ENCODE measurements at places on chromosomes 2 and 18. TPM values are rescaled to one million over a fixed set of nuclear protein-coding genes. Genes with fewer than 3 reads are reported as not detected.

The RAB6C gene
- polyA plus RNA-seq, result not detected

The IL1RL2 gene
- polyA plus RNA-seq, result 0.54 TPM

The MC4R gene
- polyA plus RNA-seq, result not detected

GRCh38 chr2:143730155-143730952 lies 601.1 kb downstream of the ARHGAP15 start:
- DNase-seq, result no peak

- no peak for DNase-seq
Observed at GRCh38 chr2:129777762-129778583, 201.5 kb upstream of the RAB6C start.

DNA sequence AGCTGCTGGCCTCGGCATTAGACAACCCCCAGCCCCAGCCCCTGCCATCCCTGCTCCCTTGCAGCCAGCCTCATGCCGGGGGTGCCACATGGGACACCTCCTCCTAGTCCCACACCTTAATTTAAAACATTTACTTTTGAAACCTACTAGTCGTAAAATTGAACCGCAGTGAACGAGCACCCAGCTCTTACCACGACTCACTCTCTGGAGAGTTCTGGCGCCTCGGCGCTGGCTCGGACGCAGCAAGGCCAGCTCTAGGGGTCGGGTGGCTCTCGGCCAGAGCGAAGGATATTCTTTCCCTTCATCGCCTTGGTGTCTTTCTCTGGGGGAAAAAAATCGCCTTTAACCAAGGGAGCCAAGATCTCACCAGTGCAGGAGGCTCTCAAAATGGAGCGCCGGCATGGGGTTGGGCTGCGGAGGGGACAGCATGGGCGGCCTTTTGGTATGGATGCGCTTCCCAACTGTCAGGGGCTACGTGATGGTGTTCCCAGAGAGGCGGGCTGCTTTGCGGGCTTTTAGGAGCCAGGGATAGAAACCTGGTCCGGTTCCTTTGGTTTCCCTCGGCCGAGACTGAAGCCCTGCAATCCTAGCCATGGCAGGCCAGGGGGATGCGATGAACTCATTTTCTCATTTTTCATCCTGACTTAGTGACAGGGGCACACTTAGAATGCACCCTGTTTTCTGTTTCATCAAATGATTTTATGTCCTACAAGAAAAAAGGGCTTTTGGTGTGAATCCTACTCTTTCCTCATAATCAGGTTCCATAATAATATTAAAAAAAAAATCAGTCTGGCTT lies 2.0 kb downstream of the HPCAL1 start:
- no peak for DNase-seq

DNA sequence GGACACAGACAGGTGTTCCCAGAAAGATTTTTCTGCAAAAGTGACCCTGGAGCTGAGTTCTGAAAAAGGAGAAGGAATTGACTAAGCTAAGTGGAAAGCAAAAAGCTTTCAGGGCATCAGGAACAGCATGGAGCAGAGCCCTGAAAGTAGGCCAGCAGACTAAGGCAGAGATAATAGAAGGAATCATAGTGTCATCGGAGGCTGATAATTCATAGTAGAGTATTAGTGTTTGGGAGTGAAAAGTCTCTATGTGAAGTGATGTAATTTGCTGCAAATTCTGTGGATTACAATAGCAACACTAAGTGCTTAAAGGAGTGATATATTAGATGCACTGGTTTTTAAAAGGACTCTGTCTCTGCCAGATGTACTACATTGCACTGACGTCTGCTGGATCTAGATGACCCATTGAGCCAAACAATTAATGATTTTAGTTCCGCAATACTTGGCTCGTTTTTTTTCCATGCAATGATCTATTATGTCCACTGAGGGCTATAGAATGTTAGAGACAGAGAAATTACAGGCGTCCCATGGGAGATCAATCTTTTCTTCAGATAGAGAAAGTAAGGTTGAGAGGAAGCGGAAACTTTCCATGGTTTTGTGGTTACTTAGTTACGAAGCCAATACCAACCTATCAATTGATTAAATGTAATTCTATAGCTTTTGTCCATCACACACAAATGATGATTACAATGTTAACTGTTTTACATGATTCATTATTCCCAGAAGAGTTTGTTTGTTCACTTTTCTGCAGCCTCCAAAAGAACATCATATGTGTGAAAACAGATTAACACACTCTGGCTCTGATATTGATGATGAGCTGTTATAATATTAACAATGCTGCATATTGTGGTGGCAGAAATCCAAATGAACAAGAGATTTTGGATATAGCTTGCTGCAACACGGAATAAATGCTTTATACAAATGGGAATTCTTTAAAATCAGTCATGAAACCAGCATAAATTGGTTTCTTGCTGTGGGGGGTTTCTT lies 143.7 kb downstream of the MC4R start:
- DNase-seq, result no peak

DNA sequence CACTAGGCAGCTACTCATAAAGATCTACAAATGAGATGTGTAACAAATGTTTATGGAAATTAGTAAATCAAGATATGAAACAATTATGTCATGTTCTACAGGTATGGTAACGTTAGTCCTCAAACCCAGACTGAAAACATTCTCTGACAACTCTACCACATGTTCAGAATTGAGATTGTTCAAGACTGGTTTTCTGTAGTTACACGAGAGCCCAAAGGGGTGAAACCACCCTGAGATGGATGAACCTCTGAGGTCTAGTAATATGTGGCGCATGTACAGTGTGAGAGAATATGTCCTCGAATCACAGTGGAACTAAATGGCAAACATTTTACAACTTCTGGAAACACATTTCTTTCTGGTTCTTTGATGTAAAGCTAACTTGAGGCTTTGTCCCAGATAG lies 614.3 kb downstream of the ZEB2 start:
- no peak for DNase-seq

- DNase-seq, result no peak
Observed at GRCh38 chr2:54360055-54360792, 95.9 kb upstream of the SPTBN1 start.

All from aorta (tissue), 5 donors.